ENCODE measurements at places on chromosomes 7 and 10. TPM values are rescaled to one million over a fixed set of nuclear protein-coding genes. Genes with fewer than 3 reads are reported as not detected.

Gene PON3
- not detected for total RNA-seq

DNA sequence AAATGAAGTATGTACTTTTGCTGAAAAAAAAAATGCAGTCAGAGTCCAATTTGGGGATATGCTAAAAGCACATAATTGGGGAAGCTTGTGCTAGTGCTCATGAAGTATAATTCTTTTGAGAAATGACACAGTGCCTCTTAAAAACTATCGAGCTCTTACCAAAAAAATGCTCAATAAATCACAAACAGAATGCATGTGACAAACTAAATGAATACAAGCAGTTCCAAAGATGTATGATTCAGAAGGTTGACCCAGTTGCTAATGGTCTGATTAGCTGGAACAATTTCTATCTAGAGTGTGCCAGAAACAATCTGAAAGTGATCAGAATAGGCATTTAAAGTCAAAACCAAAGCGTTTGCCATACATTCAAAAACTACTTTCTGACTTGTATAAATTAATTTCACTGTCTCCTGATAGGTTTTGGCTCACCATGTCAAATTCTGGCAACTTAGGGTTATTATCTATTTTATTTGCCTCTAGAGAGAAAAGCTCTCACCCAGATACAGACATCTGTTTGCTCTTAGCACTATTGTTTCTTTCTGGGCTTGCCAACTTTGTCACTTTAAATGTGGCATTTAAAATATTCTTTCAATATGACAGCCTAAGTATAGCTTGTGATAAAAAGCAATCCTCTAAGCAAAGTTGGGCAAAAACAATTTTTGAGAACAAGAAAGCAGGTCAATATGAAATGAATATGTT, 114.7 kb upstream of the AHR start:
- DNase-seq: no peak

Gene CYP26C1
- not detected for total RNA-seq

GRCh38 chr10:117994771-117995170, 52.0 kb downstream of the RAB11FIP2 start:
- DNase-seq: no peak

DNA sequence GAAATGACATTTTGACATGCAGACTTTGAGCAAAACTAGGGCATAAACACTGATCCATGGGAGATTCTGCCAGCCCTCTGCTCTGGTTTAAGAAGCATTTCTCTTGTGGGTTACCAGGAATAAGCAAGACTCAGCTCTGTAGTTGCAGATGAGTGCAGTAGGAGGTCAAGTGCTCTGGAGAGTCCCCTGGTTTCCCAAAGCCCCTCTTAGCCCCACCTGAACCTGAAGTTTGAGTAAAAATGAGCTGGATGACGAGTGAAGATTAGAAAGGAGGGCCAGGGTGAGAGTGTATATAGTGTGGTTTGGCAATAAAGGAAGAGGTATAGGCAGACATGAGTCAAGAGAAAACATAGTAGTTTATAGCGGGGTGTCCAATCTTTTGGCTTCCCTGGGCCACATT, 220.3 kb downstream of the ARL4A start:
- no peak for DNase-seq

DNA sequence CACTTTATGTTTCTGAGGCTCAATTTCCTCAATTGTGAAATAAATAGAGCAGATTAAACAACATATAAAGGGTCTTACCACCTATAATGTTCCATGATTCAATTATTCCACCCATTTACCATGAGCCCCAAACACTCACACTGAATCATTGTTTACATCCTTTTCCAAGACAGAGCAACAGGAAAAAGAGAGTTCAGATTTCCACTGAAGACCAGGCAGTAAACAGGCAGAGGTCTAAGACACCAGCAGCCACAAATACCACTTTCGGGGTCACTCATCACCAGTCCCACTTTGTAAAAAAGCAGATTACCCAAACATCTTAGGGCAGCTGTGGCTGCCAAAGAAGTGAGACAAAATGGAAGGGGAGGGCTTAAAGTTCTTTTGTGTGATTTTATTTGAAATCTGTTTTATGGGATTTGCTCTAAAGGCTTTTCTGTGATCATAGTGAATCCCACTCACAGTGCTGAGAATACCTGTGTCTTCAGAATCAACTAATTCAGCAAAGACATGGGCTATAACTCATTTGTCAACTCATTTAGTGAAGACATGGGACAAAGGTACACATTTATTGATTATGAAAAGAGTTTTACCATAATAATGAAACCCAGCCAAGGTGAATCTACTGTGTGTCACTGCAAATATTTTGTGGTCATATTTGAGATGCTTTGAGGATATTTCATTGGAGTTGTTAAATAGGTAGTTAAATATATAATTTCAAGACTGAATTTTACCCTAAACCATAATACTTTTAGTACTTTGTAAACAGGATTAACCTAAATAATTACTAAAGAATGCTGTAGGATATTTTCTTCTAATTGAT, 24.8 kb upstream of the DLD start:
- peak; percentile 81 for DNase-seq

Gene ASL
- total RNA-seq: 69.0 TPM

- DNase-seq: peak; percentile 4
These were observed 756.4 kb downstream of the XPNPEP1 start for GRCh38 chr10:109166935-109167334.

Gene ARHGAP22
- 14.9 TPM for total RNA-seq
